Prostate gland (tissue), 2 donors: ENCODE measurements at places on chromosomes 11 and 22. TPM values are rescaled to one million over a fixed set of nuclear protein-coding genes. Genes with fewer than 3 reads are reported as not detected.

GRCh38 chr11:111460340-111460739 lies 51.8 kb downstream of the BTG4 start:
- DNase-seq = no peak
- H3K4me3 ChIP-seq = no peak overlapping the region
- no peaks in the 10 kb centered on the region for H3K4me1 ChIP-seq
- no peaks in the 10 kb centered on the region for H3K27me3 ChIP-seq
- H3K27ac ChIP-seq = no peak overlapping the region

DNA sequence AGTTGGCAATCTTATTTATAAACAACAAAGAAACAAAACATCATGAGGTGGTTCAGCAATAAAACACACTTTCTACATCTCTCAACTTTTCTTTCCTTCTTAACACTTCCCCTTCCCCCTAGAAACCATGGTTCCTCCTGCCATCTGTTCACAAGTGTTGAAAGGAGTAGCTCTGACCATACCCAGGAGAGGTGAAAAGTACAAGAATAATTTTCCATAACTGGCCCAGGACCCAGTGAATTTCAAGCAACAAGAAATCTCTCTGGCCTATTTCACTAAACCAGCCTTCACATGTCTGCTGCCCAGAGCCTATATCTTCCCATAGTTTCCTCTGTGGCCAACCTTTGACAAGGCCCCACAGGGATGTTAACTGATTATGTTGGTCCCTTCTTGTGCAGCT lies 98.2 kb upstream of the CEP126 start:
- H3K27ac ChIP-seq = no peak overlapping the region
- DNase-seq = no peak
- no peaks in the 10 kb centered on the region for H3K4me1 ChIP-seq
- H3K4me3 ChIP-seq = no peak overlapping the region
- no peaks in the 10 kb centered on the region for H3K27me3 ChIP-seq

- no peak overlapping the region for H3K4me3 ChIP-seq
- H3K36me3 ChIP-seq = peaks cover 3% of the 10 kb centered on the region
- H3K27ac ChIP-seq = peak overlapping the region; percentile 50
Observed at GRCh38 chr22:41862160-41862529, 29.2 kb downstream of the SREBF2 start.

DNA sequence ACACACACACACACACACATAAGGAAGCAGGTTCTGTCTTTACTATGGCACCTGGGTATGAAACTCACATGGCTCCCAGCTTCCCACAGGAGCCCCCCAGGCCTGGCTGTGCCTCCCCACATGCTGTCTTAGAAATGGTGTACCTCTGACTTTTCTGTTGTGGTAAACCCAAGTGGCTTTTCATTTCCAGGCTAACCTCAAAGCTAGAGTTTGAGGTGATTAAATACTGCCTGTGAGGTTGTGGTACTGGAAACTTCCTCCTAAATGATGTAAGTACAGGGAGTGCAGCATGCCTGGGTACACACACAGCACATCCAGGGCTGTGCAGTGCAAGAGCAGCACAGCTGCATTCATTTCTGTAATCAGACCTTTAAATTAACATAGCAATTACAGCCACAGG lies 34.4 kb downstream of the ME3 start:
- H3K27ac ChIP-seq = no peak overlapping the region
- no peak overlapping the region for H3K4me3 ChIP-seq
- DNase-seq = no peak
- H3K4me1 ChIP-seq = no peaks in the 10 kb centered on the region
- H3K27me3 ChIP-seq = no peaks in the 10 kb centered on the region

DNA sequence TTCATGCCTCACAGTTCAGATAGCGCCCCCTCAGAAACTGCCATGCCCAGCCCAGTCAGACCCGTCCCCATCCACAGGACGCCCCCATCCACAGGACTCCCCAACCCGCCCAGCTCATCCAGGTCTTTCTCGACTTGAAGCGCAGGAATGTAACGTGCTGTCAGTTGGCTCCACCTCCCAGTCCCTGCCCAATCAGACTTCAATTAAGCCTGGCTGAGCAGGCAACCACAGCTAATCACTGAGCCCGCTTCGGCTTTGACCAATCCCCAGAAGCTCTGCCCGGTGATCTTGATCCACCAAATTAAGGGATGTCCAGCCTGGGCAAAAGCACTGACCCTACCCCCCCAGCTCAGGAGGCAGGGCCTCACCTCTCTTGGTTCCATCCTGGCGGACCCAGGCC lies 10.5 kb upstream of the MFNG start:
- DNase-seq = no peak
- H3K27ac ChIP-seq = no peak overlapping the region
- no peaks in the 10 kb centered on the region for H3K27me3 ChIP-seq
- no peaks in the 10 kb centered on the region for H3K36me3 ChIP-seq
- no peak overlapping the region for H3K4me3 ChIP-seq

GRCh38 chr11:94295534-94295933 lies 8.8 kb upstream of the IZUMO1R start:
- no peaks in the 10 kb centered on the region for H3K27me3 ChIP-seq
- no peak overlapping the region for H3K4me3 ChIP-seq
- no peaks in the 10 kb centered on the region for H3K4me1 ChIP-seq
- H3K36me3 ChIP-seq = no peaks in the 10 kb centered on the region
- H3K27ac ChIP-seq = no peak overlapping the region
- no peak for DNase-seq

DNA sequence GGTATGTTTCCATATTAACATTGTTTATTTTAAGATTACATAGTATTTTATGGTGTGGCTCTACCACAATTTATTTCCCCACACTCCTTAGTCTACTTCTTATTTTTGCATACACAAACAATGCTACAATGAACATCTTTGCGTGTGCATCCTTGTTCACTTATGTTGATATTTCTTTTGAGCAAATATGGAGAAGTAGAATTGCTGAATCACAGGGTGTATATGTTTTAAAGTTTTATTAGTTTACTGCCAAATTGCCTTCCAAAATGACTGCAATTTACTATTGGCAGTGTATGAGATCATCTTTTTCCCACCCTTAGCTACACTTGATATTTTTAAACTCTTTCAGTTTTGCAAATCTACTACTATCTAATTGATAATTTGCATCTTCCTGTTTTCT lies 38.7 kb upstream of the FAR1 start:
- H3K4me3 ChIP-seq = no peak overlapping the region
- no peak for DNase-seq
- H3K27ac ChIP-seq = no peak overlapping the region
- no peaks in the 10 kb centered on the region for H3K27me3 ChIP-seq
- no peaks in the 10 kb centered on the region for H3K36me3 ChIP-seq

- no peaks in the 10 kb centered on the region for H3K27me3 ChIP-seq
- DNase-seq = no peak
- H3K36me3 ChIP-seq = no peaks in the 10 kb centered on the region
- H3K4me1 ChIP-seq = no peaks in the 10 kb centered on the region
- no peak overlapping the region for H3K27ac ChIP-seq
Observed at GRCh38 chr11:110793556-110793955, 81.3 kb upstream of the ARHGAP20 start.

DNA sequence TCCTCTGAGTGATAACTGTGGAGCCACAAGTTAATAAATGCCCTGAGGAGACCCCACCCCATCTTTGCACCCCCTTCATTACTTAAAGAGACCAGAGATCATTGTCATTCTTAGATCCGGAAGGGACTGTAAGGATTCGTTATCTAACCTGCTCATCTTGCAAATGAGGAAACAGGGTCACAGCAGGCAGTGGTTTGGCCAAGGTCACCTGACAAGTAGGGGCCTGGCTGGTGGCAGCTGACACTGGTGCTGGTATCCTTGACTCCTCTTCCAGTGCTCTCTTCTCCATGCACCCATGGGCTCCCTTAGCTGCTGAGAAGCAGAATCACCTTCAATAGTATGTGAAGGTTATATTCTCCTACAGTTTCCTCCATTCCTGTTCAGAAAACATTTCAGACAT lies 151.6 kb downstream of the GRIK4 start:
- no peak overlapping the region for H3K27ac ChIP-seq
- no peak for DNase-seq
- H3K36me3 ChIP-seq = no peaks in the 10 kb centered on the region

DNA sequence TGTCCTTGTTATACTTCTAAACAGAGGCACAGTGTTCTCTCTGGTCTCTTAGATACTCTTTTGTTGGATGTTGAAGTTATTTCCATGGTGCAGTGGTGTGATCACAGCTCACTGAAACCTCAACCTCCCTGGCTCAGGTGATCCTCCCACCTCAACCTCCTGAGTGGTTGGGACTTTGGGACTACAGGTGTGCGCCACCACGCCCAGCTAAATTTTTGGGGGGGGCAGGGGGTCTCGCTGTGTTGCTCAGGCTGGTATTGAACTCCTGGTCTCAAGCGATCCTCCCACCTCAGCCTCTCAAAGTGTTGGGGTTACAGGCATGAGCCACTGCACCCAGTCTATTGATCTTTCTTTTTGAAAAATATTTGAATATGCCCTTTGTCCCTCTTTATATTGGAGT lies 14.9 kb downstream of the ZNF74 start:
- H3K36me3 ChIP-seq = no peaks in the 10 kb centered on the region
- H3K27ac ChIP-seq = no peak overlapping the region
- H3K4me1 ChIP-seq = no peaks in the 10 kb centered on the region

GRCh38 chr22:49961005-49961600 lies 531 bp downstream of the PIM3 start:
- peak overlapping the region; percentile 92 for H3K27ac ChIP-seq
- H3K4me1 ChIP-seq = peaks cover 15% of the 10 kb centered on the region
- peak overlapping the region; percentile 69 for H3K4me3 ChIP-seq
- H3K27me3 ChIP-seq = no peaks in the 10 kb centered on the region

DNA sequence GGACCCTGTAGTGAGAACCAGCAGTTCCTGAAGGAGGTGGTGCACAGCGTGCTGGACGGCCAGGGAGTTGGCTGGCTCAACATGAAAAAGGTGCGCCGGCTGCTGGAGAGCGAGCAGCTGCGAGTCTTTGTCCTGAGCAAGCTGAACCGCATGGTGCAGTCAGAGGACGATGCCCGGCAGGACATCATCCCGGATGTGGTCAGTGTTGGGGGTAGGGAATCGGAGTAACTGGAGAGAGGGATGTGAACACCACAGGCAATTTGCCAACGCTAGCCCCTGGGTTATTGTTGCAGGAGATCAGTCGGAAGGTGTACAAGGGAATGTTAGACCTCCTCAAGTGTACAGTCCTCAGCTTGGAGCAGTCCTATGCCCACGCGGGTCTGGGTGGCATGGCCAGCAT lies 19.9 kb downstream of the MADD start:
- H3K27me3 ChIP-seq = no peaks in the 10 kb centered on the region
- H3K36me3 ChIP-seq = peaks cover 34% of the 10 kb centered on the region
- H3K4me3 ChIP-seq = no peak overlapping the region
- H3K4me1 ChIP-seq = no peaks in the 10 kb centered on the region

- no peaks in the 10 kb centered on the region for H3K36me3 ChIP-seq
- no peak overlapping the region for H3K27ac ChIP-seq
- H3K27me3 ChIP-seq = peaks cover 3% of the 10 kb centered on the region
- H3K4me3 ChIP-seq = no peak overlapping the region
- no peak for DNase-seq
Observed at GRCh38 chr11:72569966-72570892, 104.0 kb downstream of the PDE2A start.

- no peak overlapping the region for H3K4me3 ChIP-seq
- no peak overlapping the region for H3K27ac ChIP-seq
Observed at GRCh38 chr22:47612311-47612910, 850.0 kb downstream of the TBC1D22A start.

DNA sequence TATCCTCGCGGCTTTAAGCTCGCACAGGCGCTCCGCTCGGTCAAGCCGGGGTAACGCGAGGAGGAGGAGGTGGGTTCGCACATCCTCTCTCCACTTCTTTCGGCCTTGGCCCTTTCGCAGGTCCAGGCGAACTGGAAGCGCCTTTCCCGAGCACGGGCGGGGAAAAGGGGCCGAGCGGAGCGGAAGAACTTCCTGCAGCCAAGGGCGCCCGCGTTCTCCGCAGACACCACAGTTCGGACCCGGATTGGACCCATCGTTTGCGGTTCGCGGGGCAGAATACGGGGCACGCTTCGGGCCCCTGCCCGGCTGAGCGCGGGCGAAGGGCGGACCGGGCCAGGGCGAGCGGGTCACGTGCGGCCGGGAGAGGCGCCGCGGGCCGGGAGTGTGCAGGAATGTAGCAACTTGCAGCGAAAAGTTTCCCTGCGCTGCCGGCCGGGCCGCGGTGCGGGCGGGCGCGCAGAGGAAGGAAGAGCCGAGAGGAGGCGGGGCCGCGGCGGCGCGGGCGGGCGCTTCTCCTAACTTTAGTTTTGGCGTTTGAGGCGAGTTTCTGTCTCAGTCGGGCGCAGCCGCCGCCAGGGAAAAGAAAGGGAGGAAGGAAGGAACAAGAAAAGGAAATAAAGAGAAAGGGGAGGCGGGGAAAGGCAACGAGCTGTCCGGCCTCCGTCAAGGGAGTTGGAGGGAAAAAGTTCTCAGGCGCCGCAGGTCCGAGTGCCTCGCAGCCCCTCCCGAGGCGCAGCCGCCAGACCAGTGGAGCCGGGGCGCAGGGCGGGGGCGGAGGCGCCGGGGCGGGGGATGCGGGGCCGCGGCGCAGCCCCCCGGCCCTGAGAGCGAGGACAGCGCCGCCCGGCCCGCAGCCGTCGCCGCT lies at the start of gene YAP1:
Gene YAP1, plus strand, starts transcription at position 552 of the 865 bp plus-strand sequence. CDS start 402 bp downstream, outside the sequence.
- no peaks in the 10 kb centered on the region for H3K4me1 ChIP-seq
- peak within 1 kb of the TSS; percentile 99 for H3K27ac ChIP-seq
- no peaks in the 10 kb centered on the region for H3K36me3 ChIP-seq
- peak within 1 kb of the TSS; percentile 73 for H3K4me3 ChIP-seq
- DNase-seq = peak; percentile 86

- no peak overlapping the region for H3K27ac ChIP-seq
- H3K4me1 ChIP-seq = no peaks in the 10 kb centered on the region
- no peak for DNase-seq
- no peak overlapping the region for H3K4me3 ChIP-seq
Observed at GRCh38 chr11:2517386-2518064, 72.7 kb downstream of the KCNQ1 start.

DNA sequence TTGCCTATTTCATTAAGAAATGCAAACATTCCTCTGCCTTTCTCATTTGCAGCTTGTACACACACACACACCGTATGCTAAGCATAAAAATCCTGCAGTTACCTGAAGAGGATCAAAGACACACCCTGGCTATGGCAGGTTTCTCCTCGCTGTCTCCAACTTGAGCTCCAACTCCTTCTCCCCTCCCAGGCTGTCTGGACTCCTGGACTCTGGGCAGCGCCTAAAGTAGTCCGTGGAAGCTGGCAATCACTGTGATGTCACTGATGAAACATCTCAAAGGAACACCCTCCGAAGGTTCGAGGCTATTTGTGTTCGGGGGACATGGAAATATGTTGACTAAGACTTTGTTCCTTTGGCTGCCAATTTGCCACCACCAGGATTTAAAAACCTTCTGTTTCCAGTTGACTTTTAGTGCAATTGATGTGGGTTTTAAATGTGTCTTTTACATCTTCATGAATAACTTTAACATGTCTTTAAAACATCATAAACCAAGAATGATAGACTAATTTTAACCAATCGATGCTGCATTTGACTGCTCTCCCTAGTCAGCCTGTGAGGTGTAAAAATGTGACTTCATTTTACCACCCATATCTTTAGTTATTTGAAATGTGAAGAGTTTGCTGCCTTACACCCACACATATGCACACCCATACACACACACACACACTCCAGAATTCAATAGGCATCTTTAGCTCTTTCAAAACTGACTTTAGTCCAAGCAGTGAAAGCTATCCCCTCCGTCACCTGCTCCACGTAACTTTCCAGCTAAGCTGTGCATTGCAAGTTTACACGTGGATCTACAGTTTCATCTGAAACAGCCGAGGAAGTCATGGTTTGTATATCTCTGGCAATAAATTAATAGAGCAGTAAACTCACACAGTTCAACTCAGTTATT lies at the start of gene SLN:
Gene SLN, minus strand, starts transcription at position 196 of the 895 bp plus-strand sequence.
- no peaks in the 10 kb centered on the region for H3K27me3 ChIP-seq
- no peaks in the 10 kb centered on the region for H3K4me1 ChIP-seq
- no peaks in the 10 kb centered on the region for H3K36me3 ChIP-seq
- no peak within 1 kb of the TSS for H3K27ac ChIP-seq
- DNase-seq = no peak

The TMEM121B gene
- 15.5 TPM for total RNA-seq

The CNGA4 gene
- total RNA-seq = 2.0 TPM

The HPX gene
- total RNA-seq = 4.7 TPM

The OR5A1 gene
- total RNA-seq = not detected

The PAX6 gene
- 0.80 TPM for total RNA-seq

The DUSP8 gene
- total RNA-seq = 17.2 TPM

The APOC3 gene
- not detected for total RNA-seq
